ENCODE measurements at places on chromosomes 5 and 9.
A peak's percentile ranks its signal among the peaks of the same experiment; 100 is the strongest.

GRCh38 chr9:120733190-120733589 is 18.9 kb upstream of the MEGF9 start:
- no peak for DNase-seq

DNA sequence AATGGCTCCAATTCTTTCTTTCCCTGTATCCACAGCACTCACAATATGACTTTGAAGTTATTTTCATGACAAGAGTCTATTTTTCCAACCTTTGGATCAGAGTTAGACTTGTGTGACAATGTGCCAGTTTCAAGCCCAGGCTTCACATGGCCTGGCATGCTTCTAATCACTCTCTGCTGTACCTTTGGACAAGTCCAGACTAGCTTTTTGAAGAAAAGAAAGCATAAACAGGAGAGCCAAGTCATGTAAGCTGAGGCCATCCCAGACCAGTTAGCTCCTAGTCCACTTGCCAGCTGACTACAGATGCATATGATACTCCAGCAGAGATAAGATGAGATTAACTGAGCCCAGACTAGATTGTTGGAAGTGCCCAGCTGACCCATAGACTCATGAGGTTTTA is 513.6 kb upstream of the C9orf72 start:
- DNase-seq, result no peak

DNA sequence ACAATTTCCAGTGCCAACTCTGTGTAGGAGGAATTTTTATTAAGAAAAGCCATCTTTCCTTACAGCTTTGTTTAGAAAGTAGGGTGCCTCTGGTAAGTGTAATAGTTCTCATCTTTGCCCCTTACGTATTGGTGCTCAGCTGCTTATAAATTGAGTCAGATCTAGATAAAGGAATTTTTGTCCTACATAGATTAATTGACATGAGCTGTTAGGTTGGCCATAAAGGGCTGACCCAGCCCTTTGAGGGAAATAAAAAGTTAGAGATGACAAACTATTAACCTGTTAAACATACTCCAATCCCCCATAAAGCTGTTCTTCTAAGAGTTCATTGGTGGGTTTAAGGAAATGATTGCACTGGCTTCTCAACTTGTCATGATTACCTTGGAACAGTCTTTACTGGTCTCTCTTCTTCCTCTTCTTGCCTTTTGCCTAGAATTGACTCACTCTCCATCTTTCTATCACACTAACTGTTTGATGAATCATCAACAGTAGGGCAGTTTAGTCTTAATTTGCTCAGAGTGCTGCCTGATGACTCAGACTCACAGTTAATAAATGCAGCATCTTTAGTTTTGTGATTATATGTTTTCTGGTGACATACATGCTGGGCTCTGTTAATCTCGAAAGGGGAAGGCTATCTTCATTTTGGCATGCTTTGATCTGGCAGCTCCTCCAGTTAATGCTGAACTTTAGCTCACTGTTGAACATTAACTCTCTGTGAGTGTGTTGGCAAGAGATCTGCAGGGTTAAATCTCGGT is 51.7 kb downstream of the ARHGAP26 start:
- DNase-seq, result peak; percentile 91

GRCh38 chr5:142886211-142886610 is 116.0 kb downstream of the ARHGAP26 start:
- no peak for DNase-seq

DNA sequence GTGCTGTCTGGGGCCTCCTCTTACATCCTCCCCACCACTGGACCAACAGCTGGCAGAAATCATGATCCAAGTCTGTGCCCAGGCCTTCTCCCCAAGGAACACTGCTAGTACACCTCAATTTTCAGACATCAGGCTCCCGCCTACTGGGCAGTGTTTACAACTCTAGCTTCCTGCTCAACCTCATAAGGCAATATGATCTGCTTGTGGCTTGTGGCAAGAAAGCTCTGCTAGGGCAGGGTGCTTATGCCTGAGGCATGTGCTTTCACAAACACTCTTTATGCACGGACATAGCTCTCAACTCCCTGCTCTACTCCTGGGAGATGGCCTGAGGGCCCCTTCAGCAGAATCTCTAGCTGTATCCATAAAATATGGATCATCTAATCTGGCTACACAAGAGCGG is 32.5 kb downstream of the SH3TC2 start:
- DNase-seq, result no peak

- peak; percentile 20 for DNase-seq
Measured at GRCh38 chr5:159240301-159240870, 22.7 kb upstream of the UBLCP1 start.

GRCh38 chr9:130181678-130182380 is 9.6 kb downstream of the NCS1 start:
- DNase-seq, result no peak

DNA sequence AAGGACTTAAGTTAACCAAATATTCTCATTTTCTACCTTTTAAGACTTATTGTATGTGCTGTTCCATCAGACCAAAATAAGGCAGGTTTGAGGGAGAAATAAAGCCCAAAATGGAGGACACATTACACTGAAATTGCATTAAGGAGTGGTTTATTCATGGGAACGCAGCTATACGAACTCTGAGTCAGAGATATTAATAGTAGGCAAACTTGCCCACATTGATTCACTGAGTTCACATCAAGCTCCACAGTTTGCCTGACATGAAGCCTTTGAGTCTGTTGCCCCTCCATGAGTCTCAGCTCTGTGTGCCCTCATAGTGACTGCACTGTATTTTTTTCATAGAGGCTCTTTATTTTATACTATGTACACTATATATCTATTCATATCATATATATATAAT is 135.0 kb upstream of the SNX2 start:
- DNase-seq, result no peak

- no peak for DNase-seq
Measured at GRCh38 chr5:113266227-113266912, 168.4 kb downstream of the TSSK1B start.

DNA sequence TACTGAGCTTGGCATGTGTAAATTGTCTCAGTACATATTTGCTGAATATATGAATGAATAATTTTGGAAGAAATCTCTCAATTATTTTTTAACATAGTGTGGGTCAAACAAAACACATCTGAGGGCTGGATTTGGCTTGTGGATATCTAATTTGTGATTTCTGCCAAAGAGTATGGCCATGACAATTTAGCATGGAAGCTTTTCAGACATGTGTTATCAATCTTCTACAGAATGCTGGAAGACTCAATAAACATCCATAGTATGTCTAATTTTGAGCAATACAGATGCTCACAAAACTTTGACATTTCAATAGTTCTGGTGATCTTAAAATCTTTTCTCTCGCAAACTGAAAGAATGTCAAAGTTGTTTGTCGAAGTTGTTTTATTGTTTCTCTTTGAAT is 214.1 kb upstream of the ANKH start:
- DNase-seq, result no peak

All from activated CD4-positive, alpha-beta T cell treated with anti-CD3 and anti-CD28 coated beads, Interleukin-2, Interleukin-4, amounts not matched to agents 100 ng/mL and 50 ng/mL, durations not matched to agents 16 hours and 8 hours (primary cell).